ENCODE measurements at places on chromosomes 16 and 17.

GRCh38 chr16:82917886-82918595 lies 291.3 kb downstream of the CDH13 start:
- no peak for DNase-seq

GRCh38 chr16:15704545-15704987 lies 54.5 kb downstream of the NDE1 start:
- peak; percentile 75 for DNase-seq

DNA sequence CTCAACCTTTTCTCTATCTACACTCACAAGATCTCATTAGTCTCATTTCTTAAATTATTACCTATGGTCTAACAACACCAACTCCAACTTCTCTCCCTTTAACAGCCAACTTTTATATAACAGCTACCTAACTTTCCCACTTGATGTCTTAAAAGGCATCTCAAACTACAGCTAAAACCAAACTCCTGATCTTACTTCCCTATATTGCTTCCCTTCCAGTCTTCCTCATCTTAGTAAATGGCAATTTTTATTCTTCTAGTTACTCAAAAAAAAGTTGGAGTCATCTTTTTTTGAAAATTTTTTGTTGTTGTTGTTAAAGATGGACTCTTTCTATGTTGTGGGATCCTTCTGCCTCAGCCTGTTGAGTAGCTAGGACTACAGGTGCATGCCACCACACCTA lies 15.3 kb downstream of the SRR start:
- no peak for DNase-seq

- DNase-seq, result peak; percentile 31
These were observed 19.9 kb upstream of the GPATCH8 start for GRCh38 chr17:44522883-44523671.

- DNase-seq, result no peak
These were observed 11.0 kb upstream of the HAS3 start for GRCh38 chr16:69094501-69094900.

GRCh38 chr17:41452281-41452680 lies 11.5 kb upstream of the KRT38 start:
- DNase-seq, result no peak

- no peak for DNase-seq
These were observed 23.0 kb upstream of the SLC38A8 start for GRCh38 chr16:84065536-84066132.

DNA sequence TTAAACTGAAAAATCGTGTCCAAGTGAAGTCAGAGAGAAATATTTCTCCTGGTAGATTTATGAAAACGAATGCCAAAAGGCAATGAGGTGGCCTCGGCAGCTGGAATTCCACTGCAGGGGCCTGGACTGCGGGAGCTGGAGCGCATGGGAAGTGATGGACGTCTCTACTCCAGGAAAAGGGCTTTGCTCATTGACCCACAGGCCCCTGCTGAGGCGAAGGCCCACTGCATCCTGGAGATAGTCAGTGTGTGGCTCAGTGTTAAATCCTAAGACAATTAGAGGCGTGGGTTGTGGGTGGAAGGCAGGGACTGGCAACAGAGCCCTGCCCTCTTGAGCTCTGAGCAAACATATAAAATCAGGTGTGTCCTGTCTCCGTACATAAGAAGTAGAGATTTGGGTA lies 191.4 kb downstream of the SLC39A11 start:
- DNase-seq, result no peak

- no peak for DNase-seq
These were observed 114.9 kb downstream of the IRF8 start for GRCh38 chr16:86013867-86014266.

DNA sequence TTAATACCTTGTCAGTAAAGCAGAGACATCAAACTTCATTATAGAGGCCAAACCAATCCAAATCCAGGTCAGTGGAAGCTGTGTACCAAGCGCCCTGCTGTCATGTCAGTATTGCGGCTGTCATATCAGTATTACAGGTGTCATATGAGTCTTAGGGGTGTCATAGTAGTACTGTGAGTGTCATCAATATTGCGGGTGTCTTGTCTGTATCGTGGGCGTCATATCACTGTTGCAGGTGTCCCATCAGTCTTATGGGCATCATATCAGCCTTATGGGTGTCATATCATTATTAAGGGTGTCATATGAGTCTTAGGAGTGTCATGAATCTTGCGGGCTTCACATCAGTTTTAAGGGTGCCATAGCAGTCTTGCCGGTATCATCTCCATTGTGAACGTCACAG lies 6.0 kb upstream of the PRDM7 start:
- no peak for DNase-seq

DNA sequence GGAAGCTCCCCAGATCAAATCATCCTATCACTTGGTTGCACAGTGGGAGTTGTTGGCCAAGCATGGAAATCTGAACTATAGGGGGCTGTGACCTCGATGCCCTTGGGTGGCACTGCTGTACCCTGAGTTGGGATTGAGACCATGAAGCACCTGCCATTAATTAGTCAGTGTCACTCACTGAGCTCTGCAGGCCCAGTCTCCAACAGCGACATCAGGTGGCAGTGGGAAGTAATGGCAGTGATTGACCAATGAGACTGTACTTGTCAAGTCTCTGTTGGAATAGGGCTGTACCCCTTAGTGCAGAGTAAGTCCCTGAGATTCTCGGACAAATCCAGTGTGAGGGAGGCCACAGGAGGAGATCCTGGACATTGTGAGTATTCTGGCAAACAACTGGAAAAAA lies 118.0 kb upstream of the RPL38 start:
- DNase-seq, result no peak

GRCh38 chr17:49359990-49360795 lies 1.9 kb downstream of the ZNF652 start:
- DNase-seq, result no peak

DNA sequence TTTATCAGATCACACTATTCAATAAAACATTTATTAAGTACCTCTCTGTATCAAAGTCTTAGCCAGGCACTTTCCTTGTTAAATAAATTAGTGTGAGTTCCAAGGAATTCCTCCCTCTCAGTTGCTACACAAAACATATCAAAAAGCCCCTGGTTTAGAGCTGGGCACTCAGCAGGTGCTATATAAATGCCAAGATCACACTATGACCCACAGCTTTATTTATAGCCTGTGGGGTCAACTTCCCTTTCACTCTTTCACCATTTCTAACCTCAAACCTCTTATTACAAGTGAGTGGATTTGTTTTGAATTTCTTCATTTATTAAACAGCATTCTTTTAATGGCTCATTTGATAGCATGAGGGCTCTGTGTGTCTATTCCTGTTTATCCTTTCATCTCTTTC lies 112.6 kb upstream of the MPHOSPH6 start:
- no peak for DNase-seq

DNA sequence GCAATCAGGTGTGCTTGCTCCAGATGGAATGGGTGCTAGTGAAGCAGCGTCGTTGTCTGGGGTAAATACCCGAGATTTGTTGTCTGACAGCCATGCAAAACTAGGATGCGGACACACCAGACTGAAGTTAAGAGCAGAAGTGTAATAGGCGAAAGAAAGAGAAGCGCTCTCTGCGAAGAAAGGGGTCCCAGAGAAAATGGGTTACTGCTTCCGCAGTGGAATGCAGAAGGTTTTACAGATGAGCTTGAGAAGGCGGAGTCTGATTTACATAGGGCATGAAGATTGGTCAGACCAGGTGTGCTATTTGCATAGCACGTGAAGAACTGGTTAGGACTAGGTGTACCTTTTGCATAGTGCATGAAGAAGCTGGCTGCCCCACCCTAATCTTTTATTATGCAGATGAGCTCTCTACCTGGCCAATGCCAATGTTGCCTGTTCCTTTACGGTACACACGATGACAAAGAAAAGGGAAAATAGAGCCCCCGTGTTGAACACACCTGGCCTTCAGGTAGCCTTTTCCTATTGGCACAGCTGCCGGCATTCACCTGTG lies 32.0 kb upstream of the SNN start:
- DNase-seq, result no peak

DNA sequence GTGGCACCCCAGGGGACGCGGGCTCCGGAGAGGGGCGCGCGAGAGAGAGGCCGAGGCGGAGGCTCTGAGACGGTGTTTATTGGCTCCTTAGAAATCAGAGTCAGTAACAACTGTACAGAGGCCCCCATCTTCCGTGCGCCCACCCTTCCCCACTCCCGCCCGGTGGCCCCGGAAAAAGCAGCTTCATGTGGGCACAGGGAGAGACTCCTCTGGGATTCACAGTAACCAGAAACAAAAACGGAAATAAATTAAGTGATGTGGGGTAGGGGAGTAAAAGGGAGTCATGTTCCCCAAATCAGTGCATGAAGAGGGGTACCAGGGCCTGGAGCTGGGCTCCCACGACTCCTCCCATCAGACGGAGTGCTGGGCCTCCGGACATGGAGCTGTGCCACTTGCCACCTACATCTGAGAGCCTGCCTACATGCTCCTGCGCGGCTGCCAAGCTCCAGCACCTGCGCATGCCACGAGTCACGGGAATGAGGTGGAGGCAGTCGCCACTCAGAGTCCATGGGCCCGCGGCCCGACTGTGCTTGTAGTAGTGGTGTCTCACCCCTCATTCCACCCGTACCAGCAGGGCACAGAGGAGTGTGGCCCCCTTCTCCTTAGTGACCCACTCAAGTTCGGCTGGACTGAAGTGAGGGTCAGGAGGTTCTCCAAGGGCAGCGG lies 543 bp upstream of the GPS2 start:
- no peak for DNase-seq

- no peak for DNase-seq
These were observed 42.9 kb downstream of the SYT17 start for GRCh38 chr16:19210968-19211367.

GRCh38 chr17:13346592-13346991 lies 255.1 kb downstream of the HS3ST3A1 start:
- no peak for DNase-seq

DNA sequence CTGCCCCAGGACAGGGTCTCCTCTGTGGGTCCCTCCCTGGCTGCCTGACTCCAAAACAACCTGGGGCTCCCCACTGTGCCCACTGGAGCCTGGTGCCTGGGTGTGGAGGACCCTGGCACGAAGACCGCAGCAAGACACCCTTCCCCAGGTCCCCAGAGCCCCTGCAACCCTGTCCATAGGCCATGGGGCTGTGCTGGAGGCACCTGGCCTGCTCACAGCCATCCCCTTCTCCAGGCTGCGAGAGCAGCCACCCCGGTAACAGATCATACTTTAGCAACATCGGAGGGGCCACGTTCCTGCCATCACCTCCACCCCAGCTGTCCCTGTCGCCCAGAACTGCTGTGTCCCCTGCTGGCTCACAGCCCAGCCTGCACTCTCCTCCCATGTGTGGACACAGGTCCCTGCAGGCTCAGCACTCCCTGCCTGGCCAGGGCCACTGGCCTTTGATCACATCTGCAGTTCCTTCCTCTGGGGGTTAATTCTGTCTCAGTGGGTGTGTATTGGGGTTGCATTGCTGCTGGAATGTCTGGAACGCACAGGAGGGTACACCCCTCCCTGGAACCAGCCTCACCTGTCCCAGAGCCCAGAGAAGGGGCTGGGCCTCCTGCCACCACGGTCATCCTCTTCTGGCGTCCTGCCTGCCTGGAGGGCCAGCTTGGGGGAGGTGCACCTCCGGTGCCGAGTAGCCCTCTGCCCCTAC lies 12.2 kb downstream of the PPL start:
- no peak for DNase-seq

- no peak for DNase-seq
These were observed 17.2 kb downstream of the SLC26A11 start for GRCh38 chr17:80237386-80237785.

DNA sequence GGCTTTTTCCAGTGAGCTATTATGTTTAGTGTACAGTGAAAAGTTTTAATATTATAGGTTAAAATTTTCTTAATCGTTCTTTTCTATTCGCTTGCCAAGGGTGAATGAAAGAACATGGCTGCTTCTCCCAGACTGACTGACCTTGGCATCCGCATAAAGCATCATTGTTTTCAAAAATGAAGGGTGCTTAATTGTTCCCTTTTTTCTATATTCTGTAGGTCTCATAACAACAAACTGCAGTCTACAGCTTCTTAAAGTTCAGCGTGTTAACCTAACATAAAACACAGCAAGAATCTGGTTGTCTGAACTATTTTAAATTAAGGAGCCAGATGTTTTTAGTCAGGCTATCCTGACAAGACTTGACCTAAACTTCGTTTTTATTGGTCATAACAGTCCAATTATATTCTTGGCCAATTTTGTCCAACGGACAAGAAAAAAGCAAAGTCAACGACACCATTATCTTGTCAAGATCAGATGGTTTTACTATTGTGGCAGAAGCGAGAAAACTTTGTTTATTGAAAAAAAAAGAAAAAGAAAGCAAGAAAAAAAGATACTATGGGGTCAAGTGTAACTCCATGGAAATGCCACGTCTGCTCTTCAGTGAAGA lies 14.1 kb downstream of the C17orf58 start:
- no peak for DNase-seq

- no peak for DNase-seq
These were observed 391.2 kb downstream of the MAF start for GRCh38 chr16:79209308-79209707.

DNA sequence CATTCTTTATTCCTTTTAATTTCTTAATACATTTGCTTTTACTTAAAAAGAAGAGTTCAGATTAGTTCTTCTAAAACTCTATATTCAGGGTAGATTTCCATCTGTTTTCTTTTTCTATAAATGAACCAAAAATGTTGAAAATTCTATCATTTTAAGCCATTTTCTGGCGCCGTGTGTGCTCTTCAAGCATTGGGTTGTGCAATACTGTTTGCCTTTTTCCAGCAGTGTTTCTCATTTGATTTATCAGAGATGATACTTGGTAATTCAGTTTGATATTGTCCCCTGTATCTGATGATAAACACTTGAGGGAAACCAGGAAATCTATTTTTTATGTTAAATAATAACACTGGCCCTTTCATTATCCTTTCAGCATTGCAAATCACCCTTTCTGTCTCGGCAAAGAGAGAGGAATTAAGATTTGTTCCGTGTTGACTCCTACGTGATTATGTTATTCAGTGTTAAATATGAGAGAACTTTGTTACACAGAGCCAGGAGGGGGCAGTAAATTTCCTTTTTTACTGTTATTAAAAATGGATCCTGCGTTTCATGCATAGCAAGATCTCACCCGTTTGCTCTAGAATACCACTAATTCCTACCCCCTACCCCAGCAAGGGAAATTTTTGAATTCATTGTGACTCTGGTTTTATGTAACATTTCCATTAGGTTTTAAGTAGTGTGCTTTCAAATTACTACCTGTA lies 606.9 kb upstream of the RBFOX1 start:
- DNase-seq, result no peak

DNA sequence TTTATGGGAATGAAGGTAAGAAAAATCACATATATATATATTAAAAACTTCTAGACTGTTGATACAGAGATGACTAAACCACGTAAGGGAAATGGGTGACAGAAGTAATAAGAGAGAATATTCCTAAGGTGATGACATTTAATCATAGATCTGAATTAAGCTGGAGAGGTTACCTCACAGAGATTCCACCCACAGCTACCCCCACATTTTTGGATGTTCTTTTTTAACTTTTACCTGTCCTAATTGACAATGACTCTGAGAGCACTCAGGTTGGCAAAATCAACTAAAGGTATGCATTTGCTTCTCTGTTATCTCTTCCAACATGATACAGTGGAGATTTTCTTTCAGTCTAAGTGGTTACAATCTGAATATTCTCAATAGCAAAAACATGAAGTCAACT lies 1280.6 kb downstream of the CDH11 start:
- DNase-seq, result no peak

DNA sequence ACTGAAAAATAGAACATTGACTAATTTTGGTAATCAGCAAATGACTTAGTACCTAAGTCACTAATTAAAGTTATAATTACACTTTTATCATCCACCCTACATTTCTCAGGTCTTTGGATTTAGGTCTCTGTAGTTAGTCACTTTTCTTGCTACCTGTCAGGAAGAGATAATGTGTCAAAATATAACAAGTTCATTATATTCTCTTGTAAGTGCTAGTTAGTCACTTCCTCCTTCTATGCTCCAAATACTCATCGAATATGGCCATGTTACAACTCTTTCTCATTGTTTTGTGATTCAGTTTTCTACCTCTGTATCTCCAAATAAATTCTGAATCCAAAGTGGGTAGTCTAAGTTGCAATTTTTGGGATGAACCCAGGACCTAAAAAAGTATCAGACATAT lies 163.5 kb upstream of the KIF2B start:
- no peak for DNase-seq

Data from activated T-cell treated with anti-CD3 and anti-CD28 coated beads for 1 hour (primary cell).